GM06990 (cell line): ENCODE measurements at places on chromosomes 6 and 20.

GRCh38 chr6:44176130-44176761 is 17.6 kb downstream of the CAPN11 start:
- DNase-seq = no peak

GRCh38 chr6:36688063-36688738 is 9.4 kb upstream of the RAB44 start:
- no peak for DNase-seq

- no peak for DNase-seq
Observed at GRCh38 chr6:169500688-169501087, 201.1 kb downstream of the WDR27 start.

- no peak for DNase-seq
Observed at GRCh38 chr20:58877976-58878360, 25.5 kb downstream of the GNAS start.

DNA sequence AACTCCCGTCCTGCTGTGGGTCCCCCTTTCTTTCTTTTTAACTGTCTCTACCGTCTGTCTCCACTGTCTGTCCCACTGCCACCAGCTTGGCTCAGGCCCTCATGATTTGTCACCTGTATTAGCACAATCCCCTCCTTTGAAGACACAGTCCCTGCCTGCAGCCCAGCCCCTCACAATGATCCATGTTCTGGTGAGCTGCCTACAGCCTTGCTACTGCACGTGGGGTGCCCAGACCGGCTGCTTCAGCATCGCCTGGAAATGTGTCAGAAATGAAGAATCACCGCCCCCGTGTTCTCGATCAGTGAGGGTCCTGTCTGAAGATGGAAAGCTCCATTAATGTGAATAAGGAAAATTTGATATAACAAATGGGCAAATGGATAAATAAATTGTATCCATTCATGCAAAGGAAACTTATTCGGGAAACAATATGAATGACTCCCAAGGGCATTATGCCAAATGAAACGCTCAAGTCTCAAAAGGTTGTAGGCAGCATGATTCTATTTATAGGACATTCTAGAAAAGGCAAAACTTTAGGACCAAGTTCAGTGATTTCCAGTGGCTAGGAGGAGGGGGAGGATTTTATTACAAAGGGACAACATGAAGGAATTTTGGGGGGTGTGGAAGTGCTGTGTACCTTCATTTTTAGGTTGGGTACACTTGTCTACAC is 59.4 kb upstream of the CD83 start:
- no peak for DNase-seq

GRCh38 chr6:160667639-160668481 is 3.8 kb upstream of the LPA start:
- DNase-seq = peak; percentile 12

- no peak for DNase-seq
Observed at GRCh38 chr6:113073611-113074191, 726.6 kb downstream of the RFPL4B start.

DNA sequence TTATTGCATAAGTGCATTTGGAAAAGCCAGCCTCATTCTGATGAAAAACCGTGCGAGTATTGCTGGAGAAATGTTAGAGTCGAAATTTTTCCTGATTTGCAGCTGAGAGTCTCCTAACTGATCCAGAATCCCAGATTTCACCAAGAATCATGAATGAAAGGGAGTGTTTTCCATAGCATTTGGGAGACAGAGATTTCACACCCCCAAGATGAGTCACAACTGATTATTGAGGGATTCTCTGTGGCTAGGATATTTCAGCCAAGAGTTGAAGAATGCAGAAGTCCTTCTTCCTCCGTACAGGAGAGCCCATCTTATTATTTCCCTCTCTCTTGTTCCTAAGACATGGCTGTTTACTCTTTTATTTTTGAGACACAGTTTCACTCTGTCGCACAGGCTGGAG is 82.2 kb upstream of the SALL4 start:
- DNase-seq = no peak

- DNase-seq = no peak
Observed at GRCh38 chr6:144449218-144449617, 164.1 kb downstream of the UTRN start.

- no peak for DNase-seq
Observed at GRCh38 chr6:4977468-4977867, 26.4 kb downstream of the RPP40 start.

- no peak for DNase-seq
Observed at GRCh38 chr6:18203786-18204185, 48.6 kb downstream of the KDM1B start.

DNA sequence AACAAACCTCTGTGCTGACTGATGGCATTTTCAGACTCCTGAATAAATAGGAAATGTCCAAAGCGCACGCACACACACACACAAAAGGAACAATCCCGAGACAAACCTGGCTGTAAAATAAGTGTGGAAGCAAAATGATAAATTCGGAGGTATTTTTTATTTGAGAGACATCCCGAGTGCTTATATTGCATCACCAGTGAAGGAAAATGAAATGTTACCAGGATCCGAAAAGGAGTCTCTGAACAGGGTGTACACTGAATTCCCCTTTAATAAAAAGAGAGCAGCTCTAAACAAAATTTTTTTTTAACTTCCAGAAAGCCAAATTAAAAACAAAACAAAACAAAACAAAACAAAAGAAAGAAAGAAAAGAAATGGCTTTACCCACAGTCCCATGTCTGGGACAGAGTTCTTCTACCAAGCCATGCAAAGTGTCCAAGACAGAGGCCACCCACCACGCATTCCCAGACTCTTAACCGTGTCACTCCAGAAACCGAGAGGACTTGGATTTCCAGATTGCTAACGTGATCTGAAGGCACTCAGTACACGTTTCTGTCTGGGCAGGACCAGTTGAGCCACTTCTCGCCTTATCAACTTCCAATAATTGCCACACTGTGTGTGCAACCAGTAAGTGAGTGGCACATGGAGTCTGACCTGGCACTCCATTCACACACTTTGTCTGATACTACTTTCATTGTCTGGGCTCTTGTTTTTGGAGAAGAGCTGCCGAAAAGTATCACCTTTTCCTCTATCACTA is 817 bp downstream of the ME1 start:
- no peak for DNase-seq

DNA sequence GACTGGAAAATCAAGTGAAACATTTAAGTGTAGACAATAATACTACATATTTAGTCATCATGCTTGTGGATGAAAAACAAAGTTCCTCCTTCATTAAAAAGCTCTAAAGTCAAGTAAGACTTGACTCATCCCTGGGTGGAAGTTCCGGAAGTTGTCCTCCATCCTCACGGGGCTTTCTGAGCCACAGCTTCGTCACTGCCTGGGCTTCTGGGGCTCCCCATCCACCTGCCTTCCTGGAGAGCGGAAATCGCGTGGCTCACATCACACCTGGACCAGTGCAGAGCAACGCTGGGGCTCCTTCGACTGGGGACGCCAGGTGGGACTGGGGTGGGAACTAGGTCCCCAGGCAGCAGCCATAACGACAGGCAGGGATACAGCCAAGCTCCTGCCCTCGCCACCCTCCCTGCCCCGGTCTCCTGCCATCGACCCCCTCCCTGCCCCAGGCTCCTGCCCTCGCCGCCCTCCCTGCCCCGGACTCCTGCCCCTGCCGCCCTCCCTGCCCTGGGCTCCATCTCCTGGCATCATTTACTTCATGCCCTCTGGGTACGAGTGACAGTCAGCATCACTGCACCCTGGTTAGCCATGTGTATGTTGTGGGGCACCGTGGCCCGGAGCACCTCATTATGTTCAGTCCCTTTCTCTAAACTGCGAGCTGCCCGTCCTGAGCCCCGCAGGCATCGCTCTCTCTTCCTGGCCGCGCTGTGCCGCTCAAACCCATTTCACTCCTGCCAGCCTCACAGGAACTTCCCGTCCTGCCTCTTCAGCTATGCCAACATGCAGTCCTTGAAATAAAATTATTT is 12.9 kb downstream of the THBS2 start:
- DNase-seq = no peak

DNA sequence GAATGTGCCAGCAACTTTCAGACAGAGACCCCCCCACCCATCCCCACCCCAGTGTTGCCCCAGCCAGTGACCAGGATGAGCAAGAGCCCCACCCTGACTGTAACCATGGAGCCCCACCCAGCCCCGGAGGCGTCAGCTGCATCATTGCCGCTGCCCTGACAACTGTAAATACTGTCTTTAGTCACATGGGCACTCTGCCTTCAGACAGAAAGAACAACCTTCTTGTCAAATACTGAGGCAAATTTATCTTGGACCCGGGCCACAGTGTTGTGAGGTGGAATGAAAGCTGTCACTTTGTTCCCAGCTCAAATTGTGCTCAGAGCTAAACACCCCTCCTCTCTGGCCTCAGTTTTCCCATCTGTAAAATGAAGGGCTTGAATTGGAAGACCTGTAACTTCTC is 23.7 kb downstream of the MOCS3 start:
- no peak for DNase-seq

GRCh38 chr6:39254999-39255535 is 25.8 kb upstream of the KCNK5 start:
- no peak for DNase-seq

DNA sequence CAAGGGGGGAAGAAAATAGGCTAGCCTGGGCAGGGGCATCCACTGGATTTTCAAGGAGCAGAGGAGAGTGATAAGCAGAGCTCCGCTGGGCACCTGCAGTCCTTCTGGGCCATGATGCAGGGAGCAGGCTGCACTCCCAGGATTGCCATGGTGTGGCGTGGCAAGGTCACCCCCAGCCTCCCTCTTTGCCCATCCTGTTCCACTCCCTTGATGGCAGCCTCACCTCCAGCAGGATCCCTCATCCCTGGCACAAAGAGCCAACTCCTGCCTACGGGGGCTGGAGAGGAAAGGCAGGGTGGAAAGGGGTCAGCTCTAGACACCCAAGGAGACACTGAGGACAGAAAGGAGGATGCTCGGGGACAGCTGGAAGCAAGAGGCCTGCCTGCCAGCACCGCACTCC is 22.4 kb upstream of the MYMX start:
- no peak for DNase-seq

DNA sequence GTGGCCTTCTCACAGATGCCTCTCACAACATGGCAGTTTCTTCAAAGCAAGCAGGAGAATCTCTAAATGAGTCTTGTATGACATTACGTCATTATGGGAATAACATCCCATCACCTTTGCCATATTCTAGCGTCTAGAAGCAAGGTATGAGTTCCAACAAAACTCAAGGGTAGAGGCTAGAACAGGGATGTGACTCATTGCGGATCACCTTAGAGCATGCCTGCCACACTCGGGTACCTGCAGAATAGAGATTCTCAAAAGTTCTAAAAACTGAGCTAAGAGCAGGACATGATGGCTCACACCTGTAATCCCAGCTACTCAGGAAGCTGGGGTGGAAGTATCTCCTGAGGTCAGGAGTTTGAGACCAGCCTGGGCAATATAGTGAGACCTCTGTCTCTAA is 182.8 kb downstream of the SLC16A10 start:
- DNase-seq = no peak
